Activated CD4-positive, alpha-beta memory T cell treated with anti-CD3 and anti-CD28 coated beads for 36 hours (primary cell): ENCODE measurements at places on chromosomes 13 and 19. TPM values are rescaled to one million over a fixed set of nuclear protein-coding genes. Genes with fewer than 3 reads are reported as not detected.

Gene MFSD12
- 50.6 TPM for total RNA-seq

Gene OR4F17
- not detected for total RNA-seq

GRCh38 chr19:2967972-2968371, 9.4 kb upstream of the TLE6 start:
- no peak for DNase-seq
- no peaks in the 10 kb centered on the region for H3K4me1 ChIP-seq
- H3K27me3 ChIP-seq, result no peaks in the 10 kb centered on the region
- H3K36me3 ChIP-seq, result no peaks in the 10 kb centered on the region
- H3K4me3 ChIP-seq, result no peak overlapping the region

GRCh38 chr19:40831502-40832430, 18.5 kb downstream of the CYP2A6 start:
- peaks cover 4% of the 10 kb centered on the region for H3K36me3 ChIP-seq
- no peak overlapping the region for H3K4me3 ChIP-seq
- DNase-seq, result peak; percentile 3
- H3K27ac ChIP-seq, result no peak overlapping the region
- H3K27me3 ChIP-seq, result no peaks in the 10 kb centered on the region
- H3K4me1 ChIP-seq, result peaks cover 8% of the 10 kb centered on the region

DNA sequence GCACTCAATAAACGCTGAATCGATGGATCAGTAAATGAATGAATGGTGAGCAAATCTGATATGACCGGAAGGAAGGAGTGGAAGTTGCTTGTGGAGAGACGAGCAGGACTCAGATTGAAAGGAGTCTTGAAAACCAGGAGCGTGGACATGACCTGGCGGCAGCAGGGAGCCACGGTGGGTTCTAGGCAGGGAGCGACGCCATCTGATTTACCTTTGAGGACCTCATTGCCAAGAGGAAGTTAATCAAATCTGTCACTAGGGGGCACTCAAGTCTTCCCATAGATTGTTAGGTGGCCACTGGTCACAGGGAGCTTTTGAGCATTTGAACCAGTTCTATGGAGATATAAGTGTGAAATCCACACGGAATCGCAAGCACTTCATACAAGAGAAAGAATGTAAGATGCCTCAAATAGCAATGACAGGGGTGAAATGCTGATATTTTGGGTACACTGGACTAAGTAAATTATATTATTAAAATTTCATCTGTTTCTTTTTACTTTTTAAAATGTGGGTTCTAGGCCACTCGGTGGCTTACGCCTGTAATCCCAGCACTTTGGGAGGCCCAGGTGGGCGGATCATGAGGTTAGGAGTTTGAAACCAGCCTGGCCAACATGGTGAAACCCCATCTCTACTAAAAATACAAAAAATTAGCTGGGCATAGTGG, 9.2 kb upstream of the FBN3 start:
- peaks cover 4% of the 10 kb centered on the region for H3K4me1 ChIP-seq
- peaks cover 17% of the 10 kb centered on the region for H3K27me3 ChIP-seq
- no peak overlapping the region for H3K4me3 ChIP-seq
- no peak overlapping the region for H3K27ac ChIP-seq
- DNase-seq, result peak; percentile 40

Gene NEK5
- total RNA-seq, result not detected

GRCh38 chr19:42323473-42323851, 2.0 kb upstream of the MEGF8 start:
- DNase-seq, result no peak
- peaks cover 13% of the 10 kb centered on the region for H3K27me3 ChIP-seq
- no peak overlapping the region for H3K27ac ChIP-seq
- H3K4me1 ChIP-seq, result peaks cover 19% of the 10 kb centered on the region
- peaks cover 3% of the 10 kb centered on the region for H3K36me3 ChIP-seq
- no peak overlapping the region for H3K4me3 ChIP-seq

DNA sequence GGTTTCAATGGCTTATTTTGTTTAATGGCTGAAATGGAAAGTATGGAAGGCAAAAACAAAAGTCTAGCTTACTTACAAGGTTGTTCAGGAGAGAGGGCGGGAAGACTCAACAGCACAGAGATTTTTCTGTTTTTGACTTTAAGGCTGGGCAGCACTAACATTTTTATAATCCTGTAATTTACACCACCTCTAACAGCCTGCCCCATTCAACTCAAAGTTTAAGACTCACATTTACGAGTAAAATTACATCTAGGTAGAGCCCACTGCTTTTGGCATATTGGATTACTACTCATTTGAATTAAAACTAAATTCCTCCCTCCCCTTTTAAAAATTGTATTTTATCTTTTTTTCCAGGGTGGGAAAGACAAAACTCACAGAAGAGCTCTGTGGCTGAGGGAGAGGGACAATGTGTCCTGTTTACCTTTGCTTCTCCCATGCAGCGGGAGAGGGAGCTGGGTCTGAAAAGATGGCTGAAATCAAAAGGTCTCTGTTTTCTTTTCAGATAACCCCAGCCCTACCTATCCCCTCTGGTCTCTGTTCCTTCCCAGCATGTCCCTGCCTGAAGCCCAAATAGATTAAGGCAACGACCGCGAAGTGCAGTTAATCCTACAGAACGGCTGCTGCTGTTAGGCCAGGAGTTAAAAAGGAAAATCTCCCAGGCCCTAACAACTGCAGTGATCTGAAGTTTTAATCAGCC, 6.6 kb downstream of the EFNB2 start:
- no peaks in the 10 kb centered on the region for H3K36me3 ChIP-seq
- H3K4me1 ChIP-seq, result peaks cover 12% of the 10 kb centered on the region
- H3K27me3 ChIP-seq, result peaks cover 58% of the 10 kb centered on the region

DNA sequence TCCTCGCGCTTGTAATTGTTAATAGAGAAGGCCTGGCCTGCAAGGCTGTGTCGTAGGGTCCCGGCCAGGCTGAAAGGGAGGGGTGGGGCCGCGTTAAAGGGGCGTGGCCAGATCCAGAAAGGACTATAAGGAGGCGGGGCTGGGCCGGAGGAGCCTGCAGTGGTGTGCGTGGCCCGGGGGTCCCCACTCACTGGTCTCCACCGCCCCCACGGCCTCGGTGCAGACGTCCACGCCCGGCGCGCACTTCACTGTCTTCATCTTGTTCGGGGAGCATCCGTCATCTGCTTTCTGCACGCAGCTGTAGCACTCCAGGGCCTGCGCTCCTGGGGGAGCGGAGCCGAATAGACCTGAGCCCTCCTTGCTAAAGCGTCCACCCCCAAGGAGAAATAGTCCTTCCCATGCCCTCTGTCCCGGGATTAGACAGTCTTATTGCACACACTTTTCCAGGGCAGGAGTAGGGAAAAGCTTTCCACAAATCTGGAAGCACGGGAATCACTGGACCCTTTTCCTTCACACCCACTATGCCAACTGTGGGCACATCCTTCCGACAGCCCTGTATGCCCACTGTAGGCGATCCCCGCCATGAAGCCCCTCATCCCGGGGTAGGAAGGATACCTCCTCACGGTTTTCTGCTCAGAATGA, 1.2 kb downstream of the LYPD3 start:
- H3K36me3 ChIP-seq, result no peaks in the 10 kb centered on the region
- peaks cover 48% of the 10 kb centered on the region for H3K4me1 ChIP-seq
- no peaks in the 10 kb centered on the region for H3K27me3 ChIP-seq
- H3K27ac ChIP-seq, result peak overlapping the region; percentile 82

Gene ZNF665
- 4.7 TPM for total RNA-seq

Gene NCR1
- not detected for total RNA-seq

DNA sequence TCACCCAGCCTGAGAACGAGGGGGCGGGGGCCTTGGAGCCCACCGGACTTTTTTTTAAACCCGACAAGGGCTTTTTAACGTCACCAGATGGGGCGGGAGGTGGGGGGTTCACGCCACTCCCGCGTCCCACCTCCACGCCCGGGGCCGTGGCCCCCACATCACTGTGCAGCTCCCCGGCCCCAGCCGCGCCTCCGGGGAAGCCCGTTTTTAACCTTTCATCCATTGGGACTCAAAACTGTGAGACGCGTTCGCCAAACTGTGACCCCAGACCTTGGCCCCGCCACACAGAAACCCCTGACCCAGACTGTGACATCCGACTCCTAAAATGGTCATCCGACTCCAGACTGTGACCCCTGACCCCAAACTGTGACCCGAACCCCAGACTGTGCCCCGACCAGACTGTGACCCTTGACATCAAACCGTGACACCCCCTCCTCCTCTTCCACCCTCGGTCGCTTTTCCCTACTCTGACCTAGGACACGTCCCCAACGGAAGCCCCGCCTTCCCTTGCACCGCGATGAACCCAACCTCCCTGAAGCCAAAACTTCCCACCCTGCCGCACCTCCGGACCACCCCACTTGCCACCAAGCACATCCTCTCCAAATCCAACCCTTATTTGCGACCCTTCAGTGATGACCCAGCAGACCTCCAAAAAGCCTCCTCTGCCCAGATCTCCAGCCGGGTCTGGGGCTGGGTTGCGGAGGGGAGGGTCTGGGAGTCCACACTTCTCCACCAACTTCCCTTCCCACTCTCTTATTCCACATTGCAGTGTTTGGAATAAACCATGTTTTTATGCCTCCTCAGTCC, 1.5 kb upstream of the GRWD1 start:
- peaks cover 28% of the 10 kb centered on the region for H3K4me1 ChIP-seq
- H3K27ac ChIP-seq, result peak overlapping the region; percentile 33
- peak overlapping the region; percentile 87 for H3K4me3 ChIP-seq
- H3K36me3 ChIP-seq, result peaks cover 21% of the 10 kb centered on the region
- peaks cover 18% of the 10 kb centered on the region for H3K27me3 ChIP-seq

GRCh38 chr13:90717451-90717936, 630.0 kb upstream of the MIR17HG start:
- H3K27me3 ChIP-seq, result no peaks in the 10 kb centered on the region
- no peaks in the 10 kb centered on the region for H3K4me1 ChIP-seq
- no peak for DNase-seq
- no peaks in the 10 kb centered on the region for H3K36me3 ChIP-seq
- H3K4me3 ChIP-seq, result no peak overlapping the region
- H3K27ac ChIP-seq, result no peak overlapping the region

GRCh38 chr19:927780-928401, 2.1 kb downstream of the ARID3A start:
- H3K27me3 ChIP-seq, result no peaks in the 10 kb centered on the region
- H3K4me1 ChIP-seq, result peaks cover 8% of the 10 kb centered on the region
- no peak overlapping the region for H3K4me3 ChIP-seq
- no peak overlapping the region for H3K27ac ChIP-seq
- H3K36me3 ChIP-seq, result peaks cover 8% of the 10 kb centered on the region

DNA sequence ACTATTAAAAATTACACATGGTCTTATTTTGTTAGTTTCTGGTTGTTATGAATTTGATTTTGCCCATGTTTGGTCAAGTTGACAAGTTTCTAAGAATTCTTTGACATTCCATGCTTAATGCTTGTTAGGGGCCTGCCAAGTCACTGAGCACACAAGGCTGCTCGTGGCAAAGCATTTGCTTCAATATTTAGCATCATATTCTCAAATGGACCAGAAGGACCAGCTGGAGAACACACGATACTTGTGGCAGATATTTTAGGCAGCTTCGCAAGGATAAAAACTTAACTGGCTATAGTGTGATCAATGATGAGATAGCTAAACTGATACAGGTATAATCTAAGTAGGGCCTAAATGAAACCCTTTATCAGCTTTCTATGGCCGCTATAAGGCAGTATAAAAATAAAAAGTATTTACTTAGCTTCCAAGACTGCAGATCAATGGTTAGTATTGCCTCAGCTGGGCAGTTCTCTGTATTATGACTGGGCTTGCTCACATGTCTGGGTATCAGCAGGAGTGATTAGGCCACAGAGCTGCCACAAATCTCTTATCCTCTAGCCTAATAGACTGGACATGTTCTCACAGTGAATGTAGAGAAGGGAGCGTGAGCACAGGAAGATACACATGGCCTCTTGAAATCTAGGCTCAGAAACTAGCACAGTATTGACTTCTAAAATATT, 155.9 kb upstream of the SPRY2 start:
- no peaks in the 10 kb centered on the region for H3K27me3 ChIP-seq
- H3K27ac ChIP-seq, result no peak overlapping the region
- no peaks in the 10 kb centered on the region for H3K36me3 ChIP-seq
- DNase-seq, result no peak

Gene B3GNT3
- total RNA-seq, result 0.26 TPM

Gene ZNF583
- total RNA-seq, result 1.6 TPM

DNA sequence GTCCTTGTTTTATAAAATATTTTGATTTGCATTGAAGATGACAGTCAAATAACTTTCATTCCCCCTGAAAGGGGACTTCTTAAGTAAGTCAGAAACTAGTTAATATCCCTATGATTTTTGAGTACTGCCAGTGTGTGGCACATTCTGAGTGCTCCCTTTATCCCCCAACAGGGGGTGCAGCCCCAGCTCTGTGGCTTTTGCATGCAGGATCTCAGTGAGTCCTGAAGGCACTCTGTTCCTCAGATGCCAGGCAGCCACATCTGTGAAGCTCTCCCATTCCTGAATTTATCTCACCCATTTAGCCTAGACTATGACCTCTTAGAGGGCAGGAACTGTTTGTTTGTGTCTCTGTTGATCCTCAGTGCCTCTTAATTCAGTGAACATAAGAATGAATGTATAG, 123.1 kb downstream of the CDK8 start:
- H3K36me3 ChIP-seq, result no peaks in the 10 kb centered on the region
- no peak for DNase-seq
- H3K4me1 ChIP-seq, result peaks cover 5% of the 10 kb centered on the region
- no peak overlapping the region for H3K4me3 ChIP-seq
- no peaks in the 10 kb centered on the region for H3K27me3 ChIP-seq

Gene PROZ
- total RNA-seq, result not detected

GRCh38 chr13:33303855-33304597, 18.5 kb upstream of the STARD13 start:
- H3K36me3 ChIP-seq, result no peaks in the 10 kb centered on the region
- no peak overlapping the region for H3K27ac ChIP-seq
- no peaks in the 10 kb centered on the region for H3K4me1 ChIP-seq
- DNase-seq, result no peak
- H3K27me3 ChIP-seq, result no peaks in the 10 kb centered on the region

DNA sequence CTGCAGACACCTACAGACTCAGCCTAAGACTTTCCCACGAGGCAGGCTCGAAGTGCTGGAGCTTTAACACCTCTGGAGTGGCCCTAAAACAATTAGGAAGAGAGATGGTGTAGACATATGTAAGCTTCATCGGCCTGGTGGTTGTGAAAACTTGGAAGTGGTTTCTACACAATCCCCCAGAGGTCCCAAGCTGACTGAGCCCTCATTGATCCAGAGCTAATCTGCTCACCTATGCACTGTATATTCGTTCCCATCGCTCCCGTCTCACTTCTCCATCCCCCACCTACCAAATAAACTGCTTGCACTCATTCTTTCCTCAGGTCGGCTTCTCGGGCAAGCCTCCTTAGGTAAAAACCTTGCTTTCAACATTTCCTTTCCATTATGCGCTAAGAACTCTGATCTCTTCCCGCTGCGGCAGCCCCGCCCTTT, 767 bp upstream of the ZNF793 start:
- no peaks in the 10 kb centered on the region for H3K4me1 ChIP-seq
- no peak overlapping the region for H3K27ac ChIP-seq
- H3K4me3 ChIP-seq, result no peak overlapping the region
- DNase-seq, result no peak
- H3K27me3 ChIP-seq, result no peaks in the 10 kb centered on the region
- H3K36me3 ChIP-seq, result peaks cover 41% of the 10 kb centered on the region

GRCh38 chr19:7980635-7981121, 24.8 kb downstream of the ELAVL1 start:
- no peak for DNase-seq
- no peaks in the 10 kb centered on the region for H3K4me1 ChIP-seq
- no peak overlapping the region for H3K4me3 ChIP-seq
- H3K27ac ChIP-seq, result no peak overlapping the region

Gene ADAMTSL5
- total RNA-seq, result 3.7 TPM

- no peak overlapping the region for H3K4me3 ChIP-seq
- no peaks in the 10 kb centered on the region for H3K27me3 ChIP-seq
These were observed 60.9 kb downstream of the FRY start for GRCh38 chr13:32092496-32092895.

GRCh38 chr13:51223560-51224270, 1.5 kb downstream of the FAM124A start:
- peaks cover 55% of the 10 kb centered on the region for H3K27me3 ChIP-seq
- peaks cover 2% of the 10 kb centered on the region for H3K4me1 ChIP-seq
- no peak for DNase-seq
- peak overlapping the region; percentile 42 for H3K4me3 ChIP-seq
- H3K36me3 ChIP-seq, result no peaks in the 10 kb centered on the region
